ENCODE measurements at places on chromosomes 3 and 15. TPM values are rescaled to one million over a fixed set of nuclear protein-coding genes. Genes with fewer than 3 reads are reported as not detected.

- DNase-seq: no peak
Measured at GRCh38 chr3:46349484-46350261, 4.2 kb upstream of the CCR2 start.

DNA sequence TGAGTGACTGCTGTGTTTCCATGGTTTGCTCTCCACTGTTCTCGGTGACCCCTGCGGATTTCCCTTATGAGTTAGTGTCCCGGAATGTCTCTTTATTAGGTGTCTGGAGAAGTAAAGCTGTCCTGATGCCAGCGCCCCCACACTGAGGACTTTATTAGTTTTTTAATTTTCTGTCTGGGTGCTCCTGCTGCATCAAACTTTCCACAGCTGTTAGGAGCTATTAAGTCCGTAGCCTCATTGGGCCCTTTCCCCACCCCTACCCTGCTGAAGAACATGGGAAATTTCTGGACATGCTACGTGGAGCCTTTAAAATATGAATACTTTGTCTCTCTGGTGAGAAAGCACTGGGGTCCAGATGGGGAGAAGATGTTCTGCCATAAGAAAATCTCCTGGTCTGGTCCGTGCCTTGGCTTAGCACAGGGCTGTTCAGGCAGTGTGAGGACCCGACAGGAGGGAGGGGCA, 161.7 kb upstream of the HES1 start:
- DNase-seq: no peak

DNA sequence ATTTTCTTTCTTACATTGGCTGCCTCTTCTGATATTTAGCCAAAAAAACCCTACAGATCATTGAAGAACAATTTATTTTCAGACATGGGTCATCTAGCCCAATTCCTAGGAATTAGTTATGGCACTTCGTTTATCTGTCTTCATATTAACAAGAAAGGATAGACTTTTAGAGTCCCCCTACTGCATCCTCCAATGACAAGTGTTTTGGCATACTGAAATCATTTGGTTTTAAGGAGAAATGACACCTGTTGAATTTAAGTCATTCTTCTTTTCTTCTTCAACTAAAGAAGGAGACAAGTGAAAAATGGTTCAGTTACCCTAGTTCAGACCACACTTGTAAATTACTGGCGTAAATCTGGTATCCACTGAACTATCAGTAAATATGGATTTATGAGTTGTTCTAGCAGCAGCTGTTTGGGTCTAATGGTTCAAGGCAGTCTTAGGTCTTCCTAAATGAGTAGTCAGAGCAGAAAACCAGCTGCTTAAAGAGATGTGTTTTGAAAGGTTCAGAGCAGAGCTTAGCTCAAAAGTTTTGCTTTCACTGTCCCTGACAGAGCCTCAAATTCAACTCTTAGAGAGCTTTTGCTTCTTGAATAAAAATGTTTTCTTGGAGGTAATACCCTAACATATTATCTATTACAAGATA, 5.6 kb downstream of the VGLL3 start:
- no peak for DNase-seq

DNA sequence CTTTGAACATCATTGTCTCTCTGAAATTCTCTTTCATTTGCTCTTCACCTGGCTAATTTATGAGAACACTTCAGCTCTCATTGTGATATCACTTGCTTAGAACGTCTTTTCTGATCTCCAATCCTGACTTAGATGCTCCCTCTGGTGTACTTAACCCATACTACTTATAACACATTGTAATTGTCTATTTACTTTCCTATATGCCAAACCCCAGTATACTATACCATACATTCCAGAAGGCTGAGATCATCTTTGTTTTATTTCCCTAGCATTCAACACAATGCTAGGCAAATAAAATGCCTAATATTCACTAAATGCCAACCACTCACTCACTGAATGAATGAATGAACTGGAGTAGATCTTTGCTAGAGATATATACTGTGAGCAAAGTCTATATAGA, 27.0 kb upstream of the PEX5L start:
- no peak for DNase-seq

DNA sequence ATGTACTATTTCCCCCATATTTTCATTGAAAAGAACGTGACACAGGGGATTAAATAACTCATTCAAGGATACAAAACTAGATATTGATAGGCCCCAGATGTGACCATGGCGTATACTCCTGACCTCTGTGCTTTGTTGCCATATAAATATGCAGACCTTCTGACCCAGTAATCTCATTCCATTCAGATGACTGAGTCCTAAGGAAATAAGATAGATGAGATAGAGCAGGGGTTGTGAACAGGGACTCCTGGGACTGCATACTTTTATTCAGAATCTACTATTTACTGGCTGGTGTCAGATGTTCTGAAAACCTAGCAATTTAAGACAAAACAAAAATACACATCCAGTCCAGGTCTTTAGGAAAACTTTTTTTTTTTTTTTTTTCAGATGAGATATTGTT, 139.2 kb upstream of the MANF start:
- no peak for DNase-seq

- no peak for DNase-seq
Measured at GRCh38 chr3:32104492-32104891, 1.9 kb upstream of the GPD1L start.

- no peak for DNase-seq
Measured at GRCh38 chr15:77803487-77803886, 170.8 kb upstream of the LINGO1 start.

DNA sequence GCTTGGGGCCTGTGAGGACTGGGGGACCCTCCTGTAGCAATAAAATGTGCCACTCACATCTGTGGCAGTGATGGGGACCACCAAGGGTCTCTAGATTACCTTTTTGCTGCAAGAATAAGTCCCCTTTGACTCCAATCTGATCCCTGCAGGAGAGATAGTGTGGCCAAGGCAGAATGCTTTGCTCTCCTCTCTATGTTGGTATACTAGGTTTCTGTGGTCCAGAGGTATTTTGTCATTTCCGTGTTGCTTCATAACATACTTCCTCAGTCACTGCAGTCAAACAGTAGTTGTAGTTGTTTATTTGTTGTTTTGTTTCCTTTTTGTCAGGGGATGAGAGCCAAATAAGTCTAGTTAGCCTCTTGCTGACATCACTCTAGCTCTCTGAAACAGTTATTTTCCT, 13.1 kb upstream of the NAALADL2 start:
- no peak for DNase-seq

GRCh38 chr3:33196538-33196937, 22.1 kb downstream of the SUSD5 start:
- no peak for DNase-seq

GRCh38 chr3:65776081-65776480, 262.6 kb downstream of the MAGI1 start:
- no peak for DNase-seq

DNA sequence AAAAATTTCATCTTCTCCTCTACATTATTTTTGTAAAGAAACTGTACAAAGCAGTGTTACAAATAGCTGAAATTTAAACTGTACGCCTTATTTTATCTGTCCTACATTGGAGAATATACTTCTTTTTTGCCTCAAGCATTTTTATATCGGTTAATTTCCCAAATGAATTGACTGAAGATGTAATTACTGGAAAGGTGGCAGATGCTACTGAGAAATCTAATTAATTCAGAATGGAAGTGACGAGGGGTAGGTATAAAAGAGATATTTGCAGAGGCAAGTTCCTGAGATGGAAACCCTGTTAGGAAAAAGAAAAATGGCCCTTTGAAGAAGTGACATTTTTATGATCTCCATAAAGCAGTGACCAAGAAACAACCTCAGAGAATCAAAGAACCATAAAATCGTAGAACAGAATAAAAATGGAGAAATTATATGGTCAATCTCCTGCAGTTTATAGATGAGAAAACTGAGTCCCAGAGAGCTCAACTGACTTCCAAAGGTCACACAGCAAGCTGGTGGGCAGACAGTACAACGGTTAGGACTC, 20.4 kb downstream of the RUVBL1 start:
- no peak for DNase-seq

GRCh38 chr3:131033480-131034080, 6.9 kb downstream of the NEK11 start:
- no peak for DNase-seq

- no peak for DNase-seq
Measured at GRCh38 chr3:192641919-192642318, 85.4 kb downstream of the FGF12 start.

DNA sequence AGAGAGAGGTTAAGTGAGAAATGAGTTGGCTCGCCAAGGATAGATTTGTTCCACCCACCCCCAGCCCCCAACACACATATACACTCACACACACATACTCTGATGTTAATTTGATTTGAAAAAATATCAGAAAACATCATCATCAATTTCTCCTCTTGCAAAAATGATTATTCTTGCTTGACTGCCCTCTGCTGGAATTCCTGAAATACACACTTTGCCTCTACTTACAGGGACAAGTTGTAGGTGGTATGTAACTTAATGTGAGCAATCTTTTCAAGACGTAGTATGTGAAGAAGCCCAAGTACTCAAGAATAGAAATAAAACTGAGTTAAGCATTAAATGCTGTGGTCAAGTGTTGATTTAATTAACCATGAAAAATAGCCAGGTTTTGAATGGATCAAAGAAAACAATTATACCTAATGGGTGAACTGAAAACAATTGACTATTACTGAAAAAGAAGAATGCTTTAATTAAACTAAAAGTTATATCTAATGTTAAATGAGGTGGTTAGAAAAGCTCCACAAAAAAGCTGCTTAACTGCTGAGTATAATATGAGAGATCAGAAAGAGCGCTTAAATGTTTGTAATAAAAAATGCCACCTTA, 46.6 kb upstream of the MDFIC2 start:
- peak; percentile 5 for DNase-seq

The PPP1R14D gene
- polyA plus RNA-seq: 0.59 TPM

The RARB gene
- 45.1 TPM for polyA plus RNA-seq

The LPCAT4 gene
- 56.7 TPM for polyA plus RNA-seq

The CMTM8 gene
- 10.2 TPM for polyA plus RNA-seq

The HIGD2B gene
- not detected for polyA plus RNA-seq

The PRICKLE2 gene
- 16.5 TPM for polyA plus RNA-seq

The FMN1 gene
- polyA plus RNA-seq: 15.9 TPM
